ENCODE measurements at places on chromosomes 12 and 14. TPM values are rescaled to one million over a fixed set of nuclear protein-coding genes. Genes with fewer than 3 reads are reported as not detected.
A peak's percentile ranks its signal among the peaks of the same experiment; 100 is the strongest.

The TEAD4 gene
- 0.34 TPM for total RNA-seq

The CNTN1 gene
- not detected for total RNA-seq

The VTI1B gene
- total RNA-seq: 69.6 TPM

The C3AR1 gene
- 9.1 TPM for total RNA-seq

The FAM181A gene
- not detected for total RNA-seq

The SPTLC2 gene
- 80.4 TPM for total RNA-seq

The SIX4 gene
- not detected for total RNA-seq

The P2RX2 gene
- not detected for total RNA-seq

The KRT77 gene
- not detected for total RNA-seq

The LRRC10 gene
- total RNA-seq: not detected

The PLEKHG7 gene
- total RNA-seq: not detected

DNA sequence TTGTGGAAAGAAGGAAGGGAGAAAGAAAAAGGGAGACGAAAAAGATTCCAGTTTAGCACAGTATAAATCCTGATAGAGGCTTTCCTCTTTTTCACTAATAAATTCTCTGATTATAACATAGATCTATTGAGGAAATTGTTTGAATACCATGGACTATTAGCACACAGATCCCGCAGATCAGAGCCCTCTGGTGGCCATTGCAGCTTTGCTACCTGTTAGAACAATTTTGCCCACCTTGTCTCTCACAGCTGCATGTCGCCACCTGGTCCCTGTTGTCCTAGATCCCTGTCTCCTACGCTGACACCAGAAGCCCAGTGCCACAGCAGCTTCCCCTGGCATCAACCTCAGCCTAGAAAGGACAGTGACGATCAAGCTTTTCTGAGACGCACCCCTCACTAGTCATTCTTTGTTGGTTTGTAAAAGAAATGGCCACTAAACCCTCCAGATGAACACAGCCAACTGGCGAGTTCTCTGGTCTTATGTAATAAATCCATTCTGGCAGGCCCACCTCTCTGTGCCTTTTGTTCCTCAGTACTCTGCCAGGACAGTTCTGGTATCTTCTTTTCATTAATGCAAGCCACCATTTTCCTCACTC, 9.9 kb downstream of the GPHB5 start:
- DNase-seq: no peak

- no peak for DNase-seq
These were observed 129.7 kb downstream of the PAX9 start for GRCh38 chr14:36791402-36791801.

GRCh38 chr14:56108057-56108456, 10.2 kb upstream of the PELI2 start:
- DNase-seq: no peak

- no peak for DNase-seq
These were observed 323.4 kb upstream of the SFSWAP start for GRCh38 chr12:131387281-131388163.

- DNase-seq: peak; percentile 90
These were observed 82.6 kb downstream of the LRRC74A start for GRCh38 chr14:76908834-76909233.

GRCh38 chr12:84585776-84586395, 326.7 kb downstream of the SLC6A15 start:
- no peak for DNase-seq

DNA sequence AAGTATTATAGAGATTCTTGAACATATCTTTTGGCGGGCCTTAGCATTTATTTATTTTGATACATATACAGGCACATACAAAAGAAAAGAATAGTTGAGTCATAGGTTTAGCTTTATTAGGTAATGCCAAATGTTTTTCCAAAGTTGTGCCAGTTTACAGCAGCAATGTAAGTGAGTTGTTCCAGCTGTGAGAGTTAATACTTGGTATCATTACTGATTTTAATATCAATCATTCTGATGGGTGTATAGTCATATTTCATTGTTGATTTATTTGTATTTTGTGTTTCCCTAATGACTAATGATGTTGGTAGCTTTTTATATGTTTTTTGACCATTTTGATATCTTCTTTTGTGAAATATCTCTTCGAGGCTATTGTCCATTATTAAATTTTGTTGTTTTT, 122.4 kb downstream of the MIPOL1 start:
- no peak for DNase-seq

DNA sequence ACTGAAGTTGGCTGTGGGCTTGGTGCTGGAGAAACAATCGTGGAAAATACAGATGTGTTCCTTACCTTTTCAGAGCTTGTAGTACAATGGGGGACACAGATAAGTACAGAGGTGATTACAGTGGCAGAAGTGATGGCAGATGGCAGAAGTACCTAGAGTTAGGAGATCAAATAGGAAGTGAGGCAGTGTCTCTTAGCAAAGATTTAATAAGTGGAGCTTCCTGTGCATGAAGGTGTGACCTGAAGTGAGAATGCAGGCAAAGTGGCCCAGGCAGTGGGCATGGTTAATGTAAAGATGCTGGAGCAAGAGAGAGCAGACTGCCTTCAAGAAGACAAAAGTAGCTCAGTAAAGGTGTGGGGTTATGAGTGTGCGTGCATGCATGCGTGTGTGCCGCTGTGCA, 16.0 kb downstream of the LRRK2 start:
- DNase-seq: no peak

GRCh38 chr14:55454264-55455002, 14.0 kb upstream of the TBPL2 start:
- no peak for DNase-seq

- DNase-seq: no peak
These were observed 18.8 kb downstream of the SLC35F4 start for GRCh38 chr14:57847096-57847495.

GRCh38 chr12:13534645-13535398, 338.3 kb downstream of the EMP1 start:
- peak; percentile 60 for DNase-seq

- no peak for DNase-seq
These were observed 162.2 kb downstream of the DIO2 start for GRCh38 chr14:80049055-80049454.

DNA sequence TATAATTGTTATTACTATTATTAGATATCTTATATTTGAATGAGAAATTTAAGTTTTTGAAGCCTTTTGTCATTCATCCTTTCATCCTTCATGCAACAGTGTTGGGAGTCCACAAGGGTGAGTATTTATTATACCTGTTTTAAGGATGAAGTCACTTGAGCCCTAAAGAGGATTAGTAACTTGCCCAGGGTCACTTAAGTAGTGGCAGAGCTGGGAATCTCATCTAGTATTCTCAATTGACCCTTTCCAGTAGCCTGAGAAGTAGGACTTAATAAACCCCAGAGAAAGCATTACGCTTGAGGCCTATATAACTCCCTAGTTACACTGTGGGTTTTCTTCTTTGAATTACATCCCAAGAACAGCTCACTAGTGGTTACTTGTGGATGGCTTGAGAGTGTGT, 119.8 kb downstream of the SRGAP1 start:
- no peak for DNase-seq

GRCh38 chr12:14931359-14931758, 7.0 kb downstream of the ERP27 start:
- DNase-seq: no peak

DNA sequence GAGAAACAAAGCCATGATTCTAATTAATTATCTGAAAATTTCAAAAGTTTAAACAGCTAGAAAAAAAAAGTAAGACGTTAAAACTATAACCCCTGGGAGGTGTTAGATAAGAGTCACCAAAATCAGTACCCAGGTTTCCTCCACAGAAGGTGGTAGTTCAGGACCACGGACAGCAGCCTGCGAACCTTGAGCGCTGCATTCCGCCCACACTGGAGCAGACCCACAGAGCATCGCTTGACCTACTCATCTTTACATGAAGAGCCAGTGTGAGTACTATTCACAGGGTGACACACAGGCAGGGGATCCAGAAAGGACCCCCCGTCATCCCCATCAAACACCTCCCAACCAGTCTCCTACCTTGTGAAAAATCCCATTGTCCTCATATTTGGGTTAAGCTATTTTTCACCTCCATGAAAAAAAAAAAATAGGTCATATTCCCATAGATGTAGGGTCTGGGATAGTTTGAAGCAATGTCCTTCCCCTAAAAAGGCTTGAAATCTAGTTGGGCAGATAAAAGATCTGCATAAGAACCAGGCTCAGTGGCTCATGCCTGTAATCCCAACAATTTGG, 8.8 kb upstream of the CHGA start:
- DNase-seq: peak; percentile 71

Measured in activated CD8-positive, alpha-beta T cell treated with anti-CD3 and anti-CD28 coated beads, Interleukin-2, amount 10 ng/mL, durations not matched to agents 7 days and 5 days (primary cell).